NCI-H2081 (cell line): ENCODE measurements at places on chromosomes 11 and 22.

DNA sequence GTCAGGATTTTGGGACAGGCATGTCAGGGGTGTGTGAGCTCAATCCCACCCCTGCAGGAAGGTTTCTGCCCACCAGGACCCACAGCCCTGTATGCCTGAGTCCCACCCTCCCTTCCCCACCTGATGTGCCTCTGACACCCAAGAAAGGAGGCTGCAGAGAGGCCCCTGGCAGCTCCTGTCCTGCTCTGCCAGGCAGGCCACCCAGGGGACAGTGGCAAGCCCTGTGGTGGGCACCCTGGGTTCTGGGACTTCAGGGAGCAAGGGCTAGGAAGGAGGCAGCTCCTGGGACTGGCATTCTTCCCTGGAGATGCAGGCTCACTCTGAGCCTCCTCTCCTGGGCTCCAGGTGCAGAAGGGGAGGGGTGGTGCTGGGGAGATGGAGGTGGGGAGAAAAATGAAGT lies 234.5 kb upstream of the B3GAT1 start:
- DNase-seq: no peak

DNA sequence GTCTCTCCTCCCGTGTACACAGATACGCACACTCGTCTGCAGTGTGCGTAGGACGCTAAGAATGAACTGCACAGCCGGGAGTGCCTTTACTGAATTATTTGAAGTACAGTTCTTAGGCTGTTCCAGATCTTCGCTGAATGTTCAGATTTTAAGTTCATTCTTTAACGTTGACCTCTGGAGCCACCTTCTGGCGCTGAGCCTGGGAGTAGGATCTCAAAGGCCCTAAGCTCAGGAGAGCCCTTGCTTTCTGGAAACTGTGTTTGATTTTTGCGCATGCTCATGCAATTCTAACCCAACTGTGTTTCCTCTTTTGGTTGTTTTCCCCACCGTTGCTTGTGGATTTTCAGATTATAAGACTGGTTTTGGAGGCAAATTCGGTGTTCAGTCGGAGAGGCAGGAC lies 22.8 kb downstream of the CTTN start:
- no peak for DNase-seq

- no peak for DNase-seq
These were observed 418 bp upstream of the ADAMTS15 start for GRCh38 chr11:130448039-130448415.

DNA sequence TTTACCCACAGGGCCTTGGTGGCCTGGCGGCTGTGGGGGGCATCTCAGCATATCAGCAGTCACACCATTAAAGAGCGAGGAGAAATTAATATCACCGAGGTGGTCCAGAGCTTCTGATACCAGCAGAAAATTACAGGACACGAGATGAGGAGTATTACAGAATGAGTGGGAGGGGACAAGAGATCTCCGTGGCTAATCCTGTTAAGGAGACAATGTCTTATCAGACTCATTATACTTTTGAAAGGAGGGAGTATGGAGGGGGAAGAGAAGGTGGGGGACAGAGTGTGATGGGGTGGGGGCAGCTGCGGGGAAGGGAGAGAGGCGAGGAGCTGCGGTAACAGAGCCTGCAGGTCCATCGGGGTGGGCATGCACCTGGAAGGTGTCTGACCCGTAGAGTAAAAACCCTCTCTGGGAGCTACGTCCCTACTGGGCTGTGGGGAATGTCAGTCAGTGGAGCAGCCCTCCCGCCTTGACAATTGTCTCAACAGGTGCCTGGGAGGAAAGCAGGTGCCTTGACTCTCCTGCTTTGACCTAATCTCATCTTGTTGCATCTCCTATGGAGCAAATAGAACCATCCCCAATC lies 224.2 kb downstream of the CEP164 start:
- no peak for DNase-seq

DNA sequence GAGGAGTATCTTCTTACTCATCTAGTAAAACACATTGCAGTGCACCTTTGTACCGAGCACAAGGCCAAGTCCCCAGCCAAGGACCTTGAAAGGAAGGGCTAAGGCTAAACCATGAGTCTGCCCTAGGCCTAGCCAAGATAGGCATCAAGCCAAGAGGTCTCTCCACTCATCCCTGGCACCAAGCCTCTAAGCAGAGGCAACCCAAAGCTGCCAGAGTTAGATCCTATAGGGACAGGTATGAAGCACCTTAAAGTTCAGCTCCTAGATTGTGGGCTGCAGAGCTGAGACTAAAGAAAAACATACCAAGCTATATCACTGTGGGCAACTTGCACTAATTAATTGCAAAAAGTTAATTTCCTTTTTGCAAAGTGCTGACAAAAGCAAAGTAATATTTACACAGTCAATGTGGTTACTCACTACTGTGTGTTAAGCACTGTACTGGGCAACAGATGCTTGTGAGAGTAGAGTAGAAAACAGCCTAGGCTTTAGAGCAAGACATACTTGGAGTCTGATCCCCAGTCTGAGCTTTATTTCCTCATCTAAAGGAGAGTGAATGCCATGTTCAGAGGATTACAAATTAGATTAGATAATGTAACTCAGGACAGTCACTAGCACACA lies 7.2 kb downstream of the COA4 start:
- DNase-seq: no peak

- DNase-seq: no peak
These were observed 1.2 kb downstream of the KLHL35 start for GRCh38 chr11:75431533-75432525.

DNA sequence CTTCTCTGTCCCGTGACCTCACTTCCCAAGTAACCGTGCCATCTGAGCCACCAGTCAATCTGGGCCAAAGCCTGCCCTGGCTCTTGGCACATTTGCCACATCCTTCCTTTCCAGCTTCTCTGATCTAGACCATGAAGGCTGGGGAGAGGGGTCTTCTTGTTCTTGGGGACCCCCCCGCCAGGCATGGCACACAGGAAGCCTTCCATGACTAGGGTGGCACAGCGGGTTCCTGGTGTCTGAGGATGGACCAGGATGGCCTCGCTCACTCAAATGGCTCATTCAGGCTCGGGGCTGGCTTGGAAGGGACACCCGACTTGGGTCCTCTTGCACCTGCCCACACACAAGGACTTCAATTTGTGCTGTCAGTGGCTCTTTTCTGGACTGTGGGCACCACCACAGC lies 121.3 kb downstream of the BCR start:
- no peak for DNase-seq

DNA sequence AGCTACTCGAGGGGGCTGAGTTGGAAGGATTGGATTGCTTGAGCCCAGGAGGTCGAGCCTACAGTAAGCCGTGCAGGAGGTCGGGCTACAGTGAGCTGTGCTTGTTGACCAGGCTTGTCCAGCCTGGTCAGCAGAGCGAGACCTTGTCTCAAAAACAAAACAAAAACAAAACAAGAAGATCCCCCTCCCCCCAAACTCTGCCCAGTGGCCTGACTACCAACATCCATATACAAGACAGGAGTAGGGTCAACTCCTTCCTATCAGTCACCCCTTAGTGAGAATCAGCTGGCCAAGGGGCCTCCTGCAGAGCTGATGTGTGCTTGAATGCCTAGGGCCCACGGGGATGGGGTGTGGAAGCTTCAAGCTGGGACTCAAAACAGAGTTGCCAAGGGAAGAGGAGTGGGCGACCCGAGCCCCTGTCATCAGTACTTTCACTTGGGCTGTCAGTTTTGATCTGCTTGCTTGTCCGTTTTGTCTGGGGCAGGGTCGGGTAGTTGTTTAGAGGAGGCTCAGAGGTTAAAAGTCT lies 942 bp upstream of the TSPAN18 start:
- DNase-seq: no peak

- no peak for DNase-seq
These were observed 33.5 kb upstream of the CD44 start for GRCh38 chr11:35105319-35106079.

DNA sequence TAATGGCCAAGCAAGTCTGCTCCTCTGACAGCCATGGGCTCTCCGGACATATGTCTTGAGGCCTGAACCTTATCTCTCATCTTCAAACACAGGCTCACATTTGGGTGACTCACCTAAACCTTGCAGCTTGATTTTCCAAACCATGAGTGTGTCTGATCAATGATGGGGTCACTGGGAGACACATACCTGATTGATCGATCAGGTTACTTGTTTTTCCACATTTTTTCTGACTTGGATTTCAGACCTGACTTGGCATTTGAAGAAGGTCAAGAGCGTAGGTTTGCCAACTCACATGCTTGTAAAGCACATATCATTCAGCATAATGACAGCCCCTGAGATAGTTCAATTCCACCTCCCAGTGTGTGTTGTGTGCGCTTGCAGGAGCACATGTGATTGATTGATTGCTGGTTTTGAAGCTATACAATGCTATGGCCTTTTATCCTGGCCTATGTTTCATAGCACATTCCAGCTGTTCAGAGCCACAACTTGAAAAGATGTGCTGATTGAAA lies 116.7 kb upstream of the KIRREL3 start:
- no peak for DNase-seq

- DNase-seq: no peak
These were observed 111.8 kb upstream of the MTMR2 start for GRCh38 chr11:96035740-96036078.

DNA sequence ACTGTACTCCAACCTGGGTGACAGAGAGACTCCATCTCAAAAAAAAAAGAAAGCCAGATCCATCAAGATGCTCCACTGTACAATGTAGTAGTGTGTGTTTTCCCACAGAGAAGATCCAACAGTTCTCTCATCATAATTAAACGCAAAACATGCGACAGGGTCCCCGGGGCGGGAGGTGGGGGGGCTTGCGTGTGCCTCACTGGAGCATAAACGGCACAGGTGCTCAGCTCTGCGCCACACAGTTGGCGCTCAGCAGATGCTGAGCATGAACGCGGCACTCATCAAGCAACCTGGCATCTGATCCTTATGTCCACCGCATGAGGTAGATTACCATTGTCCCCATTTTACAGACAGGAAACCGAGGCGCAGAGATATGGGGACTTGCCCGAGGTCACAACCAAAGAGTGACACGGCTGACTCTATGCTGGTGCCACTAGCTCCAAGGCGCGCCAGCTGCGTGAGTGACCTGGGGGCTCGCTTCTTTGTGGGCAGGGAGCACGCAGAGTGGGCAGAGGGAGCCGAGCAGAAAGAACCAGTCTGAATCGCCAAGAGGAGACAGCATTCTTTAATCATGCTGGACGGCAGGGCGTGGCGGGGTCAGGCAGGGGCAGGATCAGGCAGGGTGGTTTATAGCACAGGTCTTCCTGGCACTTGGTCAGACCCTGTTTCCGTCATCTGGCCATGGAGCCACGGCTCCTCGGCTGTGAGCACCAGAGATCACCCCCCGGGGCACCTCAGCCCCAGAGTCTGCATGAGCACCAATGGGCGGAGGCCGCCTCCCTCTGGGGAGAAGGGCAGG lies 8.2 kb downstream of the C1QTNF6 start:
- no peak for DNase-seq

DNA sequence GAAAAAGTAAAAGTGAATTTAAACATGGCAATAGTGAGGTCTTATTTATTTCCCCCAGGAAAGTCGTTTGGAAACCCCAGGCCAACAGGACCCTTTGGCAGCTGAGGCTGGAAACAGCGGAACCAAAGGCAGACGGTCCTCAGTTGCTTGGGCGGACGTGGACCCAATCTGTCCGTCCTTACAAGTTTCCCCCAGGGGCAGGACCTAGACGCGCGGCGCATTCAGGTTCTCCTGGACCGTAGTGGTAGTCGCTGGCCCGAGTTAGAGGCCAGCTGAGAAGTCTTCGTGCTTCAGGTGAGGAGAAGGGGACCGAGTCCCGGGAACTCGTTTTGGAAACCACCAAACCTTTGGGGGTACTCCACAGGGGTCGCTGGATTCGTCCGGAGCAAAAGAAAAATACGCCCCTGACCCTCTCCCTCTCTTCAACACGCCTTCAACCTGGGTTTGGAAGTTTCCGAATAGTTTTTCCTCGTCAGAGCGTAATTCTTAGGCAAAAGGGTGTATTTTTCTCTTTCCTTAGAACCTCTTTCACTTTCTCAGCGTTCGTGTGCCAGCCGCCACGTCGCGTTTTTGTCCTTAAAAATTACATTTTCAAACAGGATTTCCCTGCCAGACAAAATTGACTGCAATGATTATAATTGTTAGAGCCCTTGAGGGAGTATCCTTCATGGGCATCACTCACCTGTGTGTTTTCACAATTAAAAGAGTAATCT lies 2.1 kb downstream of the METTL15 start:
- peak; percentile 84 for DNase-seq

- no peak for DNase-seq
These were observed 67.6 kb downstream of the NCAPD3 start for GRCh38 chr11:134155946-134156865.

DNA sequence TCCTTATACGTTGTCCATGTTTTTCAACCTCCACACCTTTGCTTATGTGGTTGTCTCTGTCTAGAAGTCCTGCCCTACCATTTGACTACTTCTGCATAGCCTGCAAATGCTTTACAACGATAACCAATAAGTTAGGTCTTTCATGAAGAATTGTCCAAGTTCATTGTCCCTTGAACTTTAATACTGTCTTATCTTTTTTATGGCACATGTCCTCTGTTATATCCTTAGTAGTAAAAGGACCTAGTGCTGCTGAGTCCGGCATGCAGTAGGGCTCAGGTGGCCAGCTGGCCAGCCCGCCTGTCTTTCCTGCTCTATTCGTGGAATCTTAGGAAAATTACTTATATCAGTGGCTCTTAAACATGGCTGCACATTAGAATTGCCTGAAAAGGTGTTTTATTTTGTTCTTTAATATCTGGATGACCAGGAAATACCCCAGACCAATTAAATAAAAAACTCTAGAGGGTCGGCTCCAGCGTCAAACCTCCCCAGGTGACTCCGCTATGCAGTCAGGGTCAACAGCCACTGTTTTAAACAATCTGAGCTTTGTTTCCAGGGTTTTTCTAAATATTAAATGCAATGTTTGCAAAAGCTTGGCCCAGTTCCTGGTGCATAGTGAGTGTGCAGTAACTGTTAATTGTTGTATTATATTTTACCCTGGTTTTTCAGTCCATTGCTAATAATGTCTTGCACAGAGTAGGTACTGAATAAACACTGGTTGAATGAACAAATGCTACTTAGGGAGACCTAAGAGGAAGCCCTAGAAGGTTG lies 64.6 kb upstream of the SESN3 start:
- no peak for DNase-seq

GRCh38 chr22:47011859-47012258 lies 249.4 kb downstream of the TBC1D22A start:
- no peak for DNase-seq

GRCh38 chr11:81899156-81899555 lies 834.5 kb downstream of the FAM181B start:
- DNase-seq: no peak

- no peak for DNase-seq
These were observed 23.0 kb downstream of the MYO18B start for GRCh38 chr22:25765016-25765367.

GRCh38 chr11:26780376-26781085 lies 58.7 kb upstream of the SLC5A12 start:
- DNase-seq: no peak

GRCh38 chr11:18684267-18684666 lies 14.3 kb upstream of the TMEM86A start:
- DNase-seq: no peak

GRCh38 chr11:66636411-66636810 lies 2.1 kb upstream of the RBM4 start:
- no peak for DNase-seq

- DNase-seq: no peak
These were observed 37.1 kb upstream of the AKIP1 start for GRCh38 chr11:8873741-8874405.
